NCI-H1417 treated with DMSO at 0.1 percent for 48 hours (cell line): ENCODE measurements at places on chromosomes 12 and 14.

- no peak for DNase-seq
Measured at GRCh38 chr14:89469210-89470198, 52.5 kb upstream of the FOXN3 start.

DNA sequence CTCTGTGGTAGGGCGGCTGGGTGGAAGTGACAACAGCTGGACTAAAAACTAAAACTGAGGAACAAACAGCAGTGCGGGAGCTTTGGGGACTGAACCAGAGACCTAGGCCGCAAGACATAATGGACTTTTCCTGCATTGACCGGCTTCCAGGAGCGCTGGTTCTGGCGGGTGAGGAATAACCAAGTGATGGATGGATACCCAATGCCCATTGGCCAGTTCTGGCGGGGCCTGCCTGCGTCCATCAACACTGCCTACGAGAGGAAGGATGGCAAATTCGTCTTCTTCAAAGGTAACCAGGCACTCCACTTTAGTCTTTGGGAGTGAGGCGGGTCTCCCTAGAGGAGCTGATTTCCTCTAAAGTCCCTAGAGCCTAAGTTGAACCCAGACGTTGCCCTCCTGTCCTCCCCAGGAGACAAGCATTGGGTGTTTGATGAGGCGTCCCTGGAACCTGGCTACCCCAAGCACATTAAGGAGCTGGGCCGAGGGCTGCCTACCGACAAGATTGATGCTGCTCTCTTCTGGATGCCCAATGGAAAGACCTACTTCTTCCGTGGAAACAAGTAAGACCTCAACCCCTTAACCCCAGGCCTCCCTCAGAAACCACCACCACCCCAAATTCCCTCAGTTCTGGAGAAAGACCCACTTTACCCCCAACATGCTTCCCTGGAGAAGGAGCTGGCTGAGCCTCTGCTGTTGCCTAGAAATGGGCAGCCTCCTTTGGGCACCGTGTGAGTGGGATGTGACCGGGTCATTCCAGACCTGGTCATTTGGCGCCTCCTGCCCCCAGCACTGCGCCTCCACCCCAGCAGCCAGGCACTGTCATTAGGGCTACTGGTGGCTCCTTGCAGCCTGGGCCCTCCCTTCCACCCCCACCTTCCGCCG lies 8.1 kb downstream of the MMP14 start:
- no peak for DNase-seq

GRCh38 chr12:103273645-103274044 lies 222.1 kb downstream of the C12orf42 start:
- no peak for DNase-seq

DNA sequence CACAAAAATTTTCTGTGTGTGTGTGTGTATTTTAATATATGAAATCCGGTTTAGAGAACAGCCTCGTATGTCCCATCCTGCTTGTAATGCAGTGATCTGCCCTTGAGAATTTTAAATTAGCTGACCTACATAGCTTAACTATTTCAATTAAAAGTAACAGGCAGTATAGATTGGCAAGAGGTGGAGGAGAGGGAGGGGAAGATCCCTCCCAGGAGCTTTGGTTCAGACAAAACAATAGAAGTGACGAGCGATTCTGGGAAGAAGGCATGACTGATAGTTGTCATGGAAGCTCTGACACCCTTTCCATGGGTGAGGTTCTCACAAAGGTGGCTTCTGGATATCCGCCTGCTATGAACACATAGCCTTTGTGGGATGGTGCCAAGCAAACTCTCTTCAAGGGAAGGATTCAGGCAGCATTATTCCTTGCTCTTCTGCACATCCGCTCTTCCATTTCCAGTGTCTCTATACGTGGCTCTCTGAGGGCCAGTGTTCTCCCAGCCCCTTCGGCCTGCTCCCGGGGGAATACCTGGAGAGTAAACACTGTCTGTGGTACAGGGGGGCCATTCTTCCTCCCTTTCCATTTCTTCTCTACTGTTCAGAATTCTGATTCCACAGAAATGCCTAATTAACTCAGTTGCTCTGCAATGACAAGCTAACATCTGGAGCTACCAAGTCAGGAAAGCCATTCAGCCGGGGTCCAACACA lies 182.0 kb downstream of the CACNA1C start:
- DNase-seq: no peak

DNA sequence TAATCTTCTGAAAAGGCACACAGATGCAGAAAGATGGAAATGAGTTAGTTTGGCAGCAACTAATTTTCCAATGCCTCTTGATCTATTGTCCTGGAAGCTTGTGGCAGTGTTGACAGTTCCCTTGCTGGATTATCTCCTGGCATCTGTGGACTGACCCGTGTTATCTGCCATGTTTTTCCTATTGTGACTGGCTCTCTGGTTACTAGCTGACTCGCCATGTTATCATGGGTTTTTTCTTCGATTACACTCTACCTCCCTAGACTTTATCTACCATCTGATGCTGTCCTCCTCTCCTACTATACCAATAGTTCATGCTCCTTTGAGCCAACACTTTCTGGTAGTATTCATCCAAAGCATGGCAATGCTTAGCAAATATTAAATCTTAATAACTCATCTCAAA lies 63.3 kb upstream of the FLRT2 start:
- DNase-seq: no peak

DNA sequence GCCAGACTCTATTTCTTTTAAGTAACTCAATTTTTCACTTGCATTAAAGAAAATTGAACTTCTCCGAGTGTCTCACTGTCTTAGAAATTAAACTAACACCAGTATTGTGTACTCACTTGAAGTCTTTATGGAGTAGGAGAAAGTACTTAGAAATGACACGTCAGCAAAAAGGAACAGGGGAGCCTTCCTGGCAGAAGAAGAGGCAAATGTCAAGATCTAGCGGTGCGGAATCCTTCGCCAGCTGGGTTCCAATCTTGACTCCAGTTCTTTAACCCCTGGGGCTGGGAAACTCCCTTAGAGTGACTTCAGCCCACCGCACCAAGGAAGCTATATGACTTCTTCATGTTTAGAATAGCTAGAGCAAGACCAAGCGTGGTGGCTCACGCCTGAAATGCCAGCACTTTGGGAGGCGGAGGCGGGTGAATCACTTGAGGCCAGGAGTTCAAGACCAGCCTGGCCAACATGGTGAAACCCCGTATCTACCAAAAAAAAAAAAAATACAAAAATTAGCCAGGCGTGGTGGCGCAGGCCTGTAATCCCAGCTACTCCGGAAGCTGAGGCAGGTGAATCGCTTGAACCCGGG lies 34.4 kb downstream of the WBP11 start:
- no peak for DNase-seq

GRCh38 chr12:19074700-19075099 lies 54.8 kb upstream of the PLEKHA5 start:
- DNase-seq: no peak

DNA sequence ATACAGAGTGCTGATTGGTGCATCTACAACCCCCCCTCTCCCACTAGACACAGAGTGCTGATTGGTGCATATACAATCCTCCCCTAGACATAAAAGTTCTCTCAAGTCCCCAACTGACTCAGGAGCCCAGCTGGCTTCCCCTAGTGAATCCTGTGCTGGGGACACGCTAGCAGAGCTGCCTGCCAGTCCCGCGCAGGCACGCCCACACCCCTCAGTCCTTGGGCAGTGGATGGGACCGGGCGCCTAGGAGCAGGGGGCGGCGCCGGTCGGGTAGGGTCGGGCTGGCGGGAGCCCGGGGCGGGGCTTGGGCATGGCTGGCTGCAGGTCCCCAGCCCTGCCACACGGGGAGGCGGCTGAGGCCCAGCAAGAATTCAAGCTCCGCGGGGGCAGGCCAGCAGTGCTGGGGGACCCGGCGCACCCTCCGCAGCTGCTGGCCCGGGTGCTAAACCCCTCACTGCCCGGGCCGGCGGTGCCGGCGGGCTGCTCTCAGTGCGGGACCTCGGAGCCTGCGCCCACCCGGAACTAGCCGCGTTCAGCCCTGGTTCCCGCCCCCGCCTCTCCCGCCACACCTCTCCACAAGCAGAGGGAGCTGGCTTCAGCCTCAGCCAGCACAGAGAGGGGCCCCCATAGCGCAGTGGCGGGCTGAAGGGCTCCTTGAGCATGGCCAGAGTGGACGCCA lies 64.3 kb upstream of the DDHD1 start:
- no peak for DNase-seq

DNA sequence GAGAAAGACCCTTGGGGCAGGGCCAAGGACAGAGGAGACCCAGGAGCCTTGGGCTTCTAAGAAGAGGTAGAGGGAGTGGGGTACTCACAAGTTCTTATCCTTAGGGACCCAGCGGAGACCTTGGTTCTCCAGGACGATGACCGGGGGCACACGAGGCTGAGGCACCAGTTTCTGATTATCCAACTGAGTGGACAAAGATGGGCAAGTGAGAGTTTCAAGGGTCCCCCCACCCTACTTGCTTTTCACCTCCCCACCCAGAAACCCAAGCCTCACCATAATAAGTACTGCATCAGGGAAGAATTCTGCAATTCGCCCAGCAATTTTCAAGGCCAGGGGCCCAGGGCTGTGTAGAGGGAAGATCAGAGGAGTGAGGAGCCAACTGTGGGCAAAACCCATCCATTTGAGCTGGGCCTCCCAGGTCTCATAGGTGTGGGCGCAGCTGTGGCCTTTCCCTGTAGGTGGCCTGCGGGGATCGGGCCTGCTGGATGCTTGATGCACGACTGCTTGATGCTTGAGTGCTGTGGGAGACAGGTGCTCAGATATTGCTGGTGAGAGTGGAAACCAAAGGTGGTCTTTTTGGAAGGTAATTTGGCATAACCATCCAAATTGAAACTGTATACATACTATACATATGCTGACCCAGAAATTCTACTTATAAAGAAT lies 2.0 kb downstream of the EMC9 start:
- no peak for DNase-seq

DNA sequence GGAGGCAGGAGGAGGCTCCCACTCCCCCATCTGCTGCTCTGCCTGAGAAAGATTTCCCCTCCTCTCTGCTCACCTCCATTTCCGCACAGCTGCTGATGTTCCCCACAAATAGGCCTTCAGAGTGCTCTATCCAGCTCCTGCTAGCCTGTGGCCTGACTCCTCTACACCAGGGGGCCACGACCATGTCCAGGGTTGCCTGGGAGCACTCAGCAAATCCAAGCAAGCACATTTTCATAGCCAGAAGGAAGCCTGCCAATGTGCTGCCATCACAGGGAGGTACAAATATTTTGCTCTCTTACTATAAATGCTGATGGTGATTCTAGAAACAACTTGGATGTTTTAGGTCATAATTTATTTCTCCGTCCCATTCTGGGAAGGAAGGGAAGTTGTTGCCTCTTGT lies 17.3 kb downstream of the KCNA5 start:
- DNase-seq: no peak

- DNase-seq: no peak
Measured at GRCh38 chr12:94799136-94799535, 148.8 kb upstream of the TMCC3 start.

DNA sequence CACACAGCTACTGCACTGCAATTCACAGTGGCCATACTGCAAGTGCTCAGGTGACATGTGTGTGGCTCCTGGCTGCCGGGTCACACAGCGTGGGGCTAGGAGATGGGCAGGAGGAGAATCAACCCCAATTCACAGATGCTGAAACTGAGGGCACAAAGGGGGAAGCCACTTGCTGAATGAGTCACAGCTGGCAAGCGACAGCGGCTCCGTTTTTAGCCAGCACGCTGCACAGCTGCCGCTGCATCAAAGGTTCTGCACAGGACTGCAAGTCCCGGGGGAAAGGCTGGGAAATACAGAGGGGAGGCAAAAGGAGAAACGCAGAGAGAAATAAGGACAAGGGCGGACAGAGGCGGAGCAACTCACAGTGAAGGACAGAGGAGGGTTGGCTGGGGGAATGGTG lies 57.9 kb downstream of the KDM2B start:
- DNase-seq: no peak

- DNase-seq: no peak
Measured at GRCh38 chr12:102564026-102564425, 83.7 kb upstream of the IGF1 start.

DNA sequence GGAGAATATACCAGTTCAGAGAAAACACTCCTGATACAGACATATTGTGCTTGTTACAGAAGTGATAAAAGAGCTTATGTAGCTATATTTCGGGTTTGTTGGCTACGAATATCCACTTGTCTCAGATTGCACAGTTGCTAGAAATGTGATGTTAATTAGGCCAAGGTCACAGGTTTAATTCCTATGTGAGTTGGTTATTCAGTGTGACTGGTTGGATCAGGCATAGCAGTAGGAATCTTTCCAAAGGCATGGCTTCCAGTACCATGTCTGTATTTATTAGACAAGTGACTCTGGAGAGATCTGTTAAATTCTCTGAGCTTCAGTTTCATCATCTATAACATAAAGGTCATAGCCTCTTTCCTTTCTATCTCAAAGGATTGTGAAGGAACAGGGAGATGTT lies 152.7 kb upstream of the KITLG start:
- no peak for DNase-seq

DNA sequence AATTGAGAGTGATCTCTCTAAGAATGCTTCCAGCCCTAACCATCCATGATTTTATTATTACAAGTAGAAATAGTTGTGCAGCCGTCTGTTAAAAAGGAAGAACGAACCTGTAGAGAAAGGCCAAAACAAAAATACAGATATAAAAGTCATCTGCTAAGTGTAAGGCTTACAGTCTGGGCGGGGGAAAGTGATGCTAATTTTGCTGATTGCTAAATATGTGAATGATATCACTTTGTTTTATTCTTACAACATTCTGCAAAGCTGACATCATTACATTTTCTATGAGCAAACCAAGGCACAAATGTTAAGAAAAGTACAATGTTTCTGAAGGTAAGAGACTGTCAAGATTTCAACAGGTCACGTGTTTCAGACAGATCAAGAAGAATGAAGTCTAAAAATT lies 101.5 kb upstream of the RAP1B start:
- DNase-seq: no peak

DNA sequence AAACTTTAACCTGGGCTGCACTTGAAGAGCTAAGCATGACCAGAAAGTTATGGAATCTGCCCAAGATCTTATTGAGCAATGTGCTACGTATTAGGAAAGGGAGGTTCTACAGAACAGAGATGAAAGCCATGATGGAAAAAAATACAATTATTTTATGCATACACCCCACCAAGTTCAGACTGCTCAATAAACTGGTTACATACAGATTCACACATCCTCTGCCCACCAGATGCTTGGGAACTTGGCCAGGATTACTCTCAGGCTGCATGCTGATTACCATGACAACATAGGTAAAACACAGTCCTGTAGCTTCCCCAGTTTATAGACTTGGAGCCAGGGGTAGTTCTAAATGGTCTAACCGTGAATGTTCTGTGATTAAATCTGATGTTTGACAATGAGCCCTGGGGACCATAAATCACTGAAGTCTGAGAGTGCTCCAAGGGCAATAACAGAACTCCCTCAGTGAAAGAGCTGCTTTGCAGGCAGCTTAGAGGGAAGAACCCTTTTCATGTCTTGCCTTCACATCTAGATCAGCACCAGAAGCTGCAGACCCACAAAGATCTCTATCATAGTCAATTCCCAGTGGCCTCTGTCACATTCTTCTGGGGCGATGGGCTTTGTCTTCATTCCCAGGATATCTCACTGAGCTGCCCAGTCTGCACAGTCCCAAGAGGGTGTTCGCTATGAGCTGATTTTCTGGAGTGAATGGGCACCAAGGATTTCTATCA lies 232.2 kb downstream of the EMP1 start:
- no peak for DNase-seq

GRCh38 chr12:25623816-25624215 lies 70.7 kb upstream of the LMNTD1 start:
- DNase-seq: no peak

DNA sequence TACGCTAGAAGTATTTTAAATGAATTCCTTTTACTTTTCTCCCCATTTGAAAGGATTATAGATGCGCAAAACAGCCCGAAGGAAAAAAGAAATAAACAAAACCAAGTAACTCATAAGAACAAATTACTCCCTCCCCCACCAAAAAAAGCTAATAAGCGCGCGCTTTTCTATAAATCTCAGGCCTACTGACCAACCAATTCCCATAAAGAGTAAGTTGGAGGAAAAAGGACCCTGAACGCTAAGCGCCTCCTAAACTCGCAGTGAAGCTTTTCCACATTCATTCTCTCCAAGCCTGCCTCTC lies 588 bp downstream of the MBIP start:
- no peak for DNase-seq
